ENCODE measurements at places on chromosomes 6 and 20.

DNA sequence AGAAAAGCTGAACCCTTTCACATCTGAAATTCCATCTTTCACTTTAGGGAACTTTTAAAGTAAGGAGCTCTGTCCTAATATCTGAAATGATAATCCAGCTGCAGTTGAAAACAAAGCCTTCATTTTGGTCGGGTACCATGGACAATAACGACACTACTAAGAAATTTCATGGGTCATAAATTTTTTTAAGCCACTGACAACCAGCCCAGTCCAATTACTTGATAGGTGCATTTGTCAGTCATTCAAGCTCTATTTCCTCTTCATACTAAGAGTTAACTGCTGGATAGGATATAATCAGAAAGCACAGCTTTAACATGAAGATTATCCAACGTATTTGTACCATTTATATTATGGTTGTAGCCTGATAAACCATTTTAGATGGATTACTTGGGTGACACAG, 52.5 kb downstream of the MMUT start:
- no peak for DNase-seq

DNA sequence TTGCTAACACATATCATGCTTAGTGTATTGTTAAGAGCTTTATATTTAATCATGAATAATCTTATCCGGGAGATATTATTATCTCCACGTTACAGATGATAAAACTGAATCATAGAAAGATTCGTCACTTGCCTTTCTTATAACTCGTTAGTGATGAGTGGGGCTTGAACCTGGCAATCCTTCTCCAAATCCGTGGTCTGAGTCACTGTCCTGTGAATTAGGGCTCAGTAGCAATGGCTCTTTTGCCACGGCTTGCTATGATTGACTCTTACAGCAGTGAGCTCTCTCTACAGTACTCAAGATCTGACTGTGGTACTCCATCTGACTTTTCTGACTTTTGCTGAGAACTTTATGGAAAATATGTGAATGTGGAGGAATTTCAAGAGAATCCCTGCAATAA, 246.9 kb downstream of the PACRG start:
- no peak for DNase-seq

DNA sequence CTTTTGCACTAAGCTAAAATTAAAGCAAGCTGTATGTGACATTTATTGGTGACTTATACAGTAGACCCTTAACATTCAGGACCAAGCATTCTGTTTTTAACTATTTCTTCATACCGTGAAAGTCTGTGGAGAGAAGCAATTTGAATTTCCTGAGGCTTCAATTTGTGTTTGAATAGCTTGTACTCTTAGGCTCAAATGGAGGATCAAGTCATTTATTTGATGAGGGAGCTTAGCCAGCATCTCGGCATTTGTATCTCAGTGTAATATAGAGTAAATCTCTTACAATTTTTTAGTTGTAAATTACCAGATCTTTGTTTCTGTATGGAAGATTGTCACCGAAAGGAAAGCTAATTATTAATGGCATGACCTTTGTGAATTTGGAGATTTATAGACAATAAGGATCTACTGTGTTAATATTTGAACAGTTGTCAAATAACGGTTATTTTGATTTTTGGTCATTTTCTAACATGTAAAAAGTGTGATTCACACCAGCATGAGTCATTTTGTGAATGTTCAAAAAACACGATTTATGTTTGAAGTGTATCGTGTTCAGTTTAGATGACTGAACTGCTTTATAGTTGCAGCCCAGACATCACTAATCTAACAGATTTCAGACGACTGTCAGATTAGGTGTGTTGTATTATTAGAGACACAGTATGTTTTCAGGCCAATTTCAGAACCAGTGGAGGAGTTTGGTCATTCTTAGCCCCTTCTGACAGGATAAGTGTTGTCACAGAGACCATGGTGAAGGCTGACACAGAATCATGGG, 332.9 kb downstream of the CDKAL1 start:
- DNase-seq = no peak

- no peak for DNase-seq
Observed at GRCh38 chr20:46438156-46438750, 31.8 kb upstream of the ELMO2 start.

GRCh38 chr6:70790483-70791224, 123.0 kb downstream of the SMAP1 start:
- DNase-seq = no peak

DNA sequence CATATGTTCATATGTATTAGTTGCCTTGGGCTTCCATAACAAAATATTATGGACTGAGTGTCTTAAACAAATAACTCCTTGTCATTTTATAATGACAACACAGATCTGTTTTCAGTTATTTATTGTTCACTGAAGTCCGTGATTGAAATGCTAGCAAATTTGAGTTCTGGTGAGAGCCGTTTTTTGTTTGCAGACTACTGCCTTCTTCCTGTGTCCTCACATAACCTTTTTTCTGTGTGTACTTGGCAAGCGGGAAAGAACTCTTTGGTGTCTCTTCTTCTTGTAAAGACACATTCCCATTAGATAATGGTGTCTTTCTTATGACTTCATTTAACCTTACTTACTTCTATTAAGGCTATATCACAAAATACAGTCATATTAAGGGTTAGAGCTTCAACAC, 482.9 kb upstream of the EYS start:
- no peak for DNase-seq

GRCh38 chr20:1165941-1166340, 18.8 kb downstream of the TMEM74B start:
- DNase-seq = no peak

- DNase-seq = no peak
Observed at GRCh38 chr20:4702562-4703280, 19.0 kb upstream of the PRND start.

All from AG09319 (cell line).